Activated CD4-positive, alpha-beta T cell treated with anti-CD3 and anti-CD28 coated beads, Interleukin-2, amount 50 U/mL, for 4 hours (primary cell): ENCODE measurements at places on chromosomes 3 and 15.

DNA sequence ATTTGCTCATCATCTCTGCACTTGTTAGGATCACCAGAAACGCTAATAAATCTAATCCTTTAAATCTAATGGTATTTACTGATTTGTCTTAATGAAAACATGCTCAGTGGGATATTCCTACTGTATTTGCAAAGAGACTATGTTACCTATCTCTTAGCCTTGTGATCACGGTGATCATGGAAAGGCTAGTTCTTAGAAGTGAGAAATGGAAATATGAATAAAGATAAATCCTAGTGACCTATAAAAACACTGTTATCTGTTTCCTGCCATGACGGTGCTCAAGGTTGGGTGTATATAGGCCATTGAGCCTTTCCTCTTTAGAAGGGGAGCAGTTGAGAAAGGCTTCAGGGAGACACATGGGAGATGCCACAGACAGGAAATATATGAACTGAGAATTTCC is 116.3 kb downstream of the THRB start:
- DNase-seq, result no peak

DNA sequence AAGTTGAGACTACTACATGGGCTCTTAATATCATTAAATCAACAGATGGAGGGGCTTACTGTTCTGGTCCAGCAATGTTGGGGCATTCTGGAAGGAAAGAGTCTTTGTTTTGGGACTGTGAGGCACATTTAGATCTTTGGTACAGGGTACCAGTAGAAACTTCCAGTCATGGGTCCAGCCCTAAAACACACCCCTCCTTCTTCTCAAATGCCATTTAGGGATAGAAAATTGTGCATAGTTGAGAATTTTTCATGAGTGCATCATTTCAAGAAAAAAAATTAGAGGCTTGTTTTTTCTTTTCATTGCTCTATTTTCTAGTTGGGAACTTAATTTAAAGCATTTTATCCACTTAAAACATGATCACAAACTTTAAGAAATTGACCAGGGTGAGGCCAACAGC is 4.1 kb upstream of the RTP1 start:
- no peak for DNase-seq

DNA sequence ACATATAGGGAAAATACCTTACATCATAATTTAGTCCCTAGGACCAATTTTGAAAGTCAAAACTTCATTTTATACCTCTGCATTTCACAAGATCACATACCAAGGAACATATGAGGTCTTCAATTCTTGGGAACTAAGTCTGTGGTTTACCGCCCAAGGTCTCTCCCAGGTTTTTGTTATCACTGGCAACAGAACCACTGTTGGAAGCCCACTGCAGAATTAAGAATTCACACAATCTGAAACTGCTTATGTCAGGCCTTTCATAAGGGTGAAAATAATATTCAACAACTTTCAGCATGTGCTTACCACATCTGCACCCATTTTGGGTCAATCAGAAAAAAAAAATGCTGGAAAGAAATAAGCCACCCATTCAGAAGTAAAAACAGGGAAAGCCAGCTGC is 107.2 kb upstream of the MME start:
- DNase-seq, result no peak

- no peak for DNase-seq
Observed at GRCh38 chr15:62912808-62913207, 129.7 kb upstream of the TPM1 start.

GRCh38 chr15:72503147-72503546 is 29.0 kb downstream of the ARIH1 start:
- DNase-seq, result no peak

GRCh38 chr3:49029563-49029884 is 326 bp upstream of the IMPDH2 start:
- no peak for DNase-seq

GRCh38 chr3:127162947-127163645 is 29.8 kb upstream of the PRR23E start:
- DNase-seq, result no peak

GRCh38 chr15:47924381-47924780 is 196.4 kb upstream of the SLC24A5 start:
- no peak for DNase-seq

DNA sequence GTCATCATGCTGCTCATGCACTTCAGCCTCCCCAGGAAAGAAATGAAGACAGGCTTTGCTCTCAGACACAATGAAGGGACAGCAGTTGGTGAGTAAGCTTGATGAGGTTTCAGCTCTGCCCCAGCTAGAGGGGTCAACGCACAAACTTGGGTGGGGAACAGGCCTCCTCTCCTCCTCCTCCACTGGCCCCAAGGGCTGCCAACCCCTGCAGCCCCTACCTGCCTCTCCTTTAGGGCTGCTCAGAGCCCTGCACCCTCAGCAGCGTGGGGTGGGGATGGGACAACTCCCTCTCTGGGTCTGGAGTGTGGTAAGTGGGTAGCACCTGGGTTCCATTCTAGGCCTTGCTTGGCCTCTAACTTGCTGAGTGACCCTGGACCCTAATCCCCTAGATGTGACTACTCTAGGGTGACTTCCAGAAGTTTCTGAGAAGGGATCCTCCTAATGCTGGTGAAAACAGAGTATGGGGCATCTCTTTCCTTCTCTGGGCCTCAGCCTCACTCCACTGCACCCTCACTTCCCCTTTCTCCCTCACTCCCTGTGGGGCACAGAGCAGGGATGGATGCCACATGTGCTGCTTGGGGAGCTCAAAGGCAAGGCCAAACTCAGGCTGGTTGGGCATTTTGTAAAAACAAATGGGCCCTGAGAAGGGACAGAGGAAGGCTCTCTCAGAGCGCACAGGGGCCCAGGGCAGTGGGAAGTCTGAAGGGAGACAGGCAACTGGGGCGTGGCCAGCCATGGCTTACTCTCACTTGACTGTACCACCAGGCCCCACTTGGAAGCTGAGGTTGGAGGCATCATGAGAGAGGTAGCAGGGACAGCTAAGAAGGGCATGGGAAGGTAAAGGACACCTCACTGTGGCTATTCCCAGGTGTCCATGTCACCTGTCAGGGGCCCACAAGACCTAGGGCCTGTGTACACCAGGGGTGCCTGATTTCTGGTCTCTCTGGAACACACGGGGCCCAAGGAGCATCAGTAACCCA is 64.0 kb downstream of the SYNM start:
- no peak for DNase-seq

DNA sequence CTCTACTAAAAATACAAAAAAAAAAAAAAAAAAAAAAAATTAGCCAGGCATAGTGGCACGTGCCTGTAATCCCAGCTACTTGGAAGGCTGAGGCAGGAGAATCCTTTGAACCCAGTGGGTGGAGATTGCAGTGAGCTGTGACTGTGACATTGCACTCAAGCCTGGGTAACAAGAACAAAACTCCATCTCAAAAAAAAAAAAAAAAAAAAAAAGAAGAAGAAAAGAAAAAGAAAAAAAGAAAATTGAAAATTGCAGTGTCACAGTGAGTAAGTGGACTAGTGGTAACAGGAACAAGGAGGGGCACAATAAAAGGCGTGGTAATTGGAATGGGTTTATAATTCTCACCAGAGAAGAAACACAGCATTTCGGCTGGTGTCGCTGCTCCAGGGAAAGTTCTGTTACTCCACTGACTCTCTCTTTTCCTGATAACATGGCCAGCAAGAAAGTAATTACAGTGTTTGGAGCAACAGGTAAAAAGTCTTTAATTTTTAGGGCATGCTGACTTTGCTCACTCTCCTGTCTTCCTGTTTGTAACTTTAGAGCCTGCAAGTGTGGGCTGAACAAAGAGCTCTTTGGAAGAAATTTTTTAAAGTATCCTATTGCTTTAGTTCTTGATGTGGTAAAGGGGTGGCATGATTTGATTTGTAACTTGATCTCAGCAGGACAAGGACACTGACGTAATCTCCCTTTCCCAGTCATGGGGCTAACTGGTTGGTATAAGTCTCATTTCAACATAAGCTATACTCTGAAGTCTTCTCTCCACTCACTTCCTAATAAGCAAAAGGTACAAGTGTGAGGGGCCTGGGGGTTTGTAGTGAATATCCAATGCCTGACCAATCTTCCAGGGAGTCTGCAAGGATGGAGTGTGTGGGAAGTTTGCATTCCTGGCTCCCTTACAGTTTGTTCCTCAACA is 22.1 kb upstream of the TRA2B start:
- no peak for DNase-seq

GRCh38 chr3:38370149-38370548 is 23.6 kb downstream of the XYLB start:
- no peak for DNase-seq

- DNase-seq, result no peak
Observed at GRCh38 chr15:73570355-73571032, 62.7 kb downstream of the NPTN start.

- DNase-seq, result no peak
Observed at GRCh38 chr3:25576831-25577454, 87.8 kb downstream of the TOP2B start.

DNA sequence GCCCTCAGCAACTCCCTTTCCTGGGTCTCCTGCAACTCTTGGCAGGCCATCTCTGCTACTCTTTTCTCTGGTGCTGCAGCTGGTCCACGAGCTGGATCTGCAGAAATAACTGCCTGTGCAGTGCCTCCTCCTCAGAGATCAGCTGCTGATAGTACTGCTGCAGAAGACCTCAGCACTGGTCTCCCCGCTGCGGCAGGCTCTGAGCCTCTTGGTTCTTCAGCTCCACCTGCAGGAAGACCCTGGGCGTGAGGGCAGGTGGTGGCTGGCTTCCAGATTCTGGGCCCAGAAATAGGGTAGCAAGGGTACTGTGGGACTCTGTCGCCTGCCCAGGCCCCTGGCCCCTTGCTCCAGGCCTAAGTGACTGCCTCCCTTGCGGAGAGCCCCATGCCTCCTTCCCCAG is 79.7 kb upstream of the C2CD4B start:
- DNase-seq, result no peak

DNA sequence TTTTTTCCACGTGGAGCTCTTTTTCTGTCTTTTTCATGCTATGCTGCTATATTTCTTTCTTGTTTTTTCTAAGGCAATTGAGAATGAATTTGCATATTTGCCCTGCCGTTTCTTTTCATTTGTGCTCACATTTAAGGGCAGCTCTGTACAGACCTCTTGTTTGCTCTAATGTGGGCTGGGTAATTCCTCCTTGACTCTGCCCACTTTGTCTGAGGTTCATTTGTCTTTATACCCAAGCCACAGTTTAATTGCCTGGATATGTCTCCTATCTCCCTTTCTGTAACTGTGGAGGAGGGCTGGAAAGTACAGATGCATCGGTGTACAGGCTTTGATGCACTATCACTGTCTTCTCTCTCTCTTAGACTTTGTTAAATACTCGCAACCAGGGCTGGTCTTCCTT is 195.9 kb downstream of the EPHB1 start:
- no peak for DNase-seq

GRCh38 chr15:61582092-61582491 is 353.0 kb upstream of the RORA start:
- no peak for DNase-seq

DNA sequence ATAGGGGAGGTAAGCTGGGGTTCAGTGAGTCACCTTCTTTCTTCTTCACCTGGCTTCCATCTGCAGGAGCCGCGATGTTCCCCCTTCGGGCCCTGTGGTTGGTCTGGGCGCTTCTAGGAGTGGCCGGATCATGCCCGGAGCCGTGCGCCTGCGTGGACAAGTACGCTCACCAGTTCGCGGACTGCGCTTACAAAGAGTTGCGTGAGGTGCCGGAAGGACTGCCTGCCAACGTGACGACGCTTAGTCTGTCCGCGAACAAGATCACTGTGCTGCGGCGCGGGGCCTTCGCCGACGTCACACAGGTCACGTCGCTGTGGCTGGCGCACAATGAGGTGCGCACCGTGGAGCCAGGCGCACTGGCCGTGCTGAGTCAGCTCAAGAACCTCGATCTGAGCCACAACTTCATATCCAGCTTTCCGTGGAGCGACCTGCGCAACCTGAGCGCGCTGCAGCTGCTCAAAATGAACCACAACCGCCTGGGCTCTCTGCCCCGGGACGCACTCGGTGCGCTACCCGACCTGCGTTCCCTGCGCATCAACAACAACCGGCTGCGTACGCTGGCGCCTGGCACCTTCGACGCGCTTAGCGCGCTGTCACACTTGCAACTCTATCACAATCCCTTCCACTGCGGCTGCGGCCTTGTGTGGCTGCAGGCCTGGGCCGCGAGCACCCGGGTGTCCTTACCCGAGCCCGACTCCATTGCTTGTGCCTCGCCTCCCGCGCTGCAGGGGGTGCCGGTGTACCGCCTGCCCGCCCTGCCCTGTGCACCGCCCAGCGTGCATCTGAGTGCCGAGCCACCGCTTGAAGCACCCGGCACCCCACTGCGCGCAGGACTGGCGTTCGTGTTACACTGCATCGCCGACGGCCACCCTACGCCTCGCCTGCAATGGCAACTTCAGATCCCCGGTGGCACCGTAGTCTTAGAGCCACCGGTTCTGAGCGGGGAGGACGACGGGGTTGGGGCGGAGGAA is 2.6 kb downstream of the ISLR2 start:
- no peak for DNase-seq

GRCh38 chr3:45946875-45947274 is 3.6 kb downstream of the CXCR6 start:
- DNase-seq, result no peak

DNA sequence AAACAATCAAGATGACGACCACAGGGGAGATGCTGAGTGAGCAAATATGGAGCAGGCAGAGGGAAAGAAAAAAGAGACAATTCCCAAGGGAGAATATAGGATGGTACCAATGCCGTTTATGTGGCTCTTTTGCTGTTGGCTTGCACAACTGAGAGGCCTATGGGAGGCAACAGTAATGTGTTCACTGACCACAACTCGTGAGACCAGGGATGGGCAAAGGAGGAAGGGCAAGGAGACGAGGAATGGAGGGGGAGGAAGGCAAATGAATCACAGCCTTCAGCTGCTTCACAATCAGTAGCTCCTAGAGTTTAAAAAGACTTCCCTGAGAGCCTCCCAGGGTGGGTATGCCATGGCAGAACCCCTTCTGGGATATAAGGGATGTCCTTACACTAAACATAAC is 131.5 kb downstream of the SLC9A9 start:
- DNase-seq, result no peak

DNA sequence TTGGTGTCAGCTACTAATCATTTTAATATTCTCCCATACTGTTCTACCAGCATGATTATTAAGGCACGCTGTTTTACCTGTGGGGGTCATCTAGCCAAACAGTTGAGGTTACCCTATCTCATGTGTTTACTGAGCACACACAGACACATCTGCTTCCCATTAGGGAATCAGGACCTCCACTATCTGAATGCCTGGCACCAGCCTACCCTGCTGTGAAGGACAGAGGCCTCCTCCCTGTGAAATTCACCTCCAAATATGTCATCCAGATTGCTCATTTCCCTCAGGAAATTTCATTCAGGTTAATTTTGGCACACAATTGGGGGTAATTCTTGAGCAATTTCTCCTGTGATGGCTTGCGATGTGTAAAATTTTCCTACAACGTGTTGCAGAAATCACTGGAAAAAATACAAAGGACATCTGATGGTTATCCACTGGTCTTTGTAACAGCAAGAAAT is 155.6 kb upstream of the NR2E3 start:
- no peak for DNase-seq

DNA sequence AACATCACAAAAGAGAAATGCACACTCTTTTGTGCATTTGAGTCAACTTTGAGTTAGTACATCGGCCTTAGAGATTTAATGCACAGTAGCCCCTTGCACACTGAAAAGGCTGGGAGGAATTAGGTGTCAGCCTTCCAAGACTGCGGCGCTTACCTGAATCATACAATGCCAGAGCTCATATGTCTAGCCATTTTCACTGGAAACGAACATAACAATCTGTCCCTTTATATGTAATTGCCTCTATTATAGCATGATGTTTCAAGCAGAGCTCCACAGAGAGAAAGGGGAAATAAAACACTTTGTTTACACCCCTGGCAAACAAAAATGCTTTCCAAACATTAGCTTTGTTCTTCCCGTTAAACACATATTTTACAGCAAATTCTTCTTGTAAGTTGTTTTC is 315.7 kb upstream of the SLCO3A1 start:
- no peak for DNase-seq
